ENCODE measurements at places on chromosomes 4 and X.

DNA sequence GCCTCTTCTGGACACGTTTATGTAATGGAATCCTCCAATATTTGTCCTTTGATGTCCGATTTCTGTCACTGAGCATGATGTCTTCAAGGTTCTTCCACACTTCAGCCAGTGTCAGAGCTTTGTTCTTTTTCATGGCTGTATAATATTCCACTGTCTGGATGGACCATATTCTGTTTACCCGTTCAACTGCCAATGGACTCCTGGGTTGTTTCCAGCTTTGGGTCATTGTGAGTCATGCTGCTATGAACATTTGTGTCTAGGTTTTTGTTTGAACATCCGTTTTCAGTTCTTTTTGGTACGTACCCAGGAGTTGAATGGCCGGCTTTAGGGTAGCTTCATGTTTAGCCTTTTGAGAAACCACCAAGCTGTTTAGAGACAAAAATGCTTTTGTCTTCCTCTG, 93.2 kb downstream of the SHOX start:
- DNase-seq: no peak

- no peak for DNase-seq
Observed at GRCh38 chr4:94570558-94570957, 118.8 kb downstream of the PDLIM5 start.

DNA sequence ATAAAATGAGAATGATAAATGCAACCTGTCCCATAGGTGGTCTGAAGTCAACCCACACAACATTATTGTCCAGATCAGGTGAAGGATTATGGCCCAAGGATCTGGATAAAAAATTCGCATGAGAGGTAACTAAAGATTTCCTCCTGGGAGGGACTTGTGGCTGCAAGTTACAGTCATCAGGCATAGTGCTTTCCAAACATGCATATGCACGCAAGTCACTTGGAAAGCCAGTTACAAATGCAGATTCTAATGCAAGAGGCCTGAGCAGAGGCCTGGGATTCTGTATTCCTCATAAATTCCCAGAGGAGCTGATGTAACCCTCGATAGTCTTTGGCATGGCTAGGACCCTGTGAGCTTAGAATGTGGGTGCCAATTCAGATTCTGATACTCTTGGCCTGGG, 21.1 kb downstream of the HS3ST1 start:
- no peak for DNase-seq

- DNase-seq: no peak
Observed at GRCh38 chr4:184265546-184266351, 48.1 kb upstream of the ENPP6 start.

GRCh38 chrX:15714529-15714928, 23.5 kb upstream of the CA5B start:
- DNase-seq: no peak

- no peak for DNase-seq
Observed at GRCh38 chr4:41507291-41507947, 30.5 kb upstream of the LIMCH1 start.

DNA sequence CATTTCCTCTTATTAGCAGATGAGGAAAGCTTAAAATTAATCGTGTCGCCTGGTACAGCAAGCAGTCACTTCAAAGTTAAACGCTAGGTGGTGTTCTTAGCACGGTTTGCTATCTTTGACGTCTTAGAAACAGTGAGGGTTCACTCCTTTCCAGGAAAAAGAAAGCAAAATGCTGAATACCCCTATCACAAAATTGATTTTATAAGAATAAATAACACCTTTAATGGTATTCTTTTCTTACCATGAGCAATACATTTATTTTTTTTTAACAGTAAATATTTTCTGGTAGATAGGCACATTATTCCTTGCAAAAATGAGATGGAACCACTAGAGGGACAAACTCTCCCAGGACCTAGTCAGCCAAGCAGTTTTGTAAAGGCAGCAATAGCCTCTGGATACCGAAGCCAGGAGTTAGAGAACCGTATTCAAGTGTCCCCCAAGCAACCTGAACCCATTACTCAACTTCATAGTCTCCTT, 153.9 kb downstream of the KDR start:
- no peak for DNase-seq

DNA sequence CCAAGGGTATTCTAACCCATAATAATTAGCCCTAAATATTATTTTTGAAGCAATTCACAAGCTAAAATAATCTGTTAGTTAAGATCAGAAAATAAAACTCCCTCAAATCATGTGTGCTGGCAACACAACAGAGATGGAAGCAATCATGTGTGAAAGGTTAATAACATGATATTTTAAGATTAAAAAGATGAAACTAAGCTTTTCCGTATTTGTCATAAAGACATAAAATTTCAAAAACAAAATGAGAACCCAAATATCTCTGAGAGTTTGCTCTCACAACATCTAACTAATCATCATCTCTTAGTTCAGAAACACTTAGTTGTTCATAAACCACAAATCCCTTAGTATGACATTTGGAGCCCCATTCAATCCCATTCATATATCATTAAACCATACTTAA, 749.1 kb downstream of the CCSER1 start:
- DNase-seq: no peak

DNA sequence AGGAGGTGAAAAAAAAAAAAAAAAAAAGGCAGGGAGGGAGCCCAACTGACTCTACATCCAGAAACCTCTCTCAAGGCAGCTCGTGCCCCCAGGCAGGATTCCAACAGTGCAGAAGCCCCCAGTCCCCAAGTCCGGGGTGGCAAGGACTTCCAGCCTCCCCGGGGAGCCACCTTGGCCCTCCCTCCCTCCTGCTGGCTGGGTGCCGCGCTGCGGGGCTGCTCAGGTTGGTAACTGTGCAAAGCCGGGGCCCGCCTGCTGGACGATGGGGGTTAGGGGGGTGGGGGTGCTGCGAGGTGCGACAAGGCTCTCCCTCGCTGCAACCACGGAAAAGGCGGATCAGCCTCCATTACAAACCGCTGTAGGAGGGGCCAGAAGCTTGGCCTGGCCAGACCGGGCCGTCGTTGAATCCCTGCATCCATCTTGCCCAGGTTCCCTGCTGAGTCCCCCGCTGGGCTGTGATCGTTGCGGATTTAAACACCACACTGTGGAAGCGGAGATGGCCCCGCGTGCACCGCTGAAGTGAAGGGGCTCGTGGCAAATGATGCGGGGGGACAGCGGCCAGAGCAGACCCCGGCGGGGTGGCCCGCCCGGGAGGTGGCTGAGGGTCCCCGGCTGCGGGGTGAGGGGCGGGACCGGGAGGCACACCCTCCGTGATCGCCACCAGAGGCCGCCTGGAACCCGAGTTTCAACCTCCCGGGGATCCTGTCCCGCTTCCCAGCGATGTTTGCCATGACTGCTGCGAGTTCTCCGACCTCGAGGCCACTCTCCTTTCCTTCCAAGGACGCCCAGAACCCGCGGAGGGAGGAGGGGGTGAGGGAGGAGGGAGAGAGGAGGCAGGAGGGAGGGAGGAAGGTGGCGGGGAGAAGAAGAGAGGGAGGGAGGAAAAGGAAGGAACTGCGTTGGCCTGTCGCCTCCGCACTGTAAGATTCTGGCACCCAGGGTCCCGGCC, 58.0 kb upstream of the DDX3X start:
- peak; percentile 35 for DNase-seq

DNA sequence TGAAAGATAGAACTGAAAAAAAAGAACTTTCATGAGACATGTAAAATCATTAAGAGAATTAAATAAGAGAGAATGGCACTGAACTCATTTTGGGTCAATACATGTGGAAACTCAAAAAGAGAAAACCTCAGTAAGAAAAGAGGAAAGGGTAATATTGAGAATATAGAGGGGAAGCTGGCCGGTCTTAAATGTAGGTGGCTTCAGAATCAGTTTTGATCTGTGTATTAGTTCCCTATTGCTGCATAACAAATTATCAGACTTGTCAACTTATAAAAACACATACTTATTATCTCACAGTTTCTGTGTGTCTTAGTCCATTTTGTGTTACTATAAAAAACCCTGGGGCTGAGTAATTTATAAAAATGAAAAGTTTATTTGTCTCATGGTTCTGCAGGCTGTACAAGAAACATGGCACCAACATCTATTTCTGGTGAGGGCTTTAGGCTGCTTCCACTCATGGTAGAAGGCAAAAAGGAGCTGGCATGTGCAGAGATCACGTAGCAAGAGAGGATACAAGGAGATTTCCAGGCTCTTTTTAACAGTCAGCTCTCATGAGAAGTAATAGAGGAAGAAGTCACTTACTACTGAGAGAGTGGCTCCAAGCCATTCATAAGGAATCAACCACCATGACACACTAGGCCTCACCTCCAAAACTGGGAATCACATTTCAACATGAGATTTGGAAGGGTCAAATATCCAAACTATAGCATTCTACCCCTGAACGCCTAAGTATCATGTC, 29.6 kb downstream of the SATL1 start:
- DNase-seq: no peak

DNA sequence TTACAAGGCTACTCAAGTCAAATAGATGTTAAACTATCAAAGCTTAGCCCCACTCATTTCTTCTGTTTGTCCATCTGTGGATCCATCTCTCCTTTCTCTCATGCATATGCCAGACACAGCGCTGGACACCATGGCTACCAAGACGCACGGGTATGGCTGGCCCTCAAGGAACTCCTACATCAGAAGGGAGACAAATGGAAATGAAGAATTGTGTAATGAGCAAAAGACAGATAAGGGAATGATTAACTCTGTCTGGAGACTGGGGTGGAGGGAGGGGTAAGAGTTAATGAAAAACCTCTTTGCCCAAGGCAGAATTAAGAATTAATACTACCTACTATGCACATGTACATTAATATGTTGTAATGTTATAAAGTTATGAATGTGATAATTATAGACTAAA, 88.1 kb downstream of the MGST2 start:
- DNase-seq: no peak

- no peak for DNase-seq
Observed at GRCh38 chr4:145503486-145504072, 21.9 kb downstream of the SMAD1 start.

- DNase-seq: no peak
Observed at GRCh38 chr4:139297001-139297410, 4.3 kb upstream of the NAA15 start.

DNA sequence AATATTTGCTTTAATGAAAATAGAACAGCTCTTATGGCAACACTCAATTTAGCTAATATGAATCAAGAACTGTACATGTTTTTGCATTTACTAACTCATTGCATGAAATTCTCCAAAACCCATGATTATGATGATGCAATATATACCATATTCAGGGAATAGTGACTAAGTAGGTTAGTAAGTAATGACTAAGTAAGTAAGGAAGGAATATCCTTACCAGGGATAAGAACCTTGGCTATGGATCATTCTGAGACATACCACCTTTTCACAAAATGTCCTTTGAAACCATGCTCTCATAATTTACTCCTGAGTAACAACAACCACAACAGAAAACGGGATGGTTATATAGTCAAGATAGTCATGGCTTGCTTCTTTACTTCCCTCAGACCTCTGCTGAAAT, 1513.0 kb downstream of the STIM2 start:
- DNase-seq: no peak

DNA sequence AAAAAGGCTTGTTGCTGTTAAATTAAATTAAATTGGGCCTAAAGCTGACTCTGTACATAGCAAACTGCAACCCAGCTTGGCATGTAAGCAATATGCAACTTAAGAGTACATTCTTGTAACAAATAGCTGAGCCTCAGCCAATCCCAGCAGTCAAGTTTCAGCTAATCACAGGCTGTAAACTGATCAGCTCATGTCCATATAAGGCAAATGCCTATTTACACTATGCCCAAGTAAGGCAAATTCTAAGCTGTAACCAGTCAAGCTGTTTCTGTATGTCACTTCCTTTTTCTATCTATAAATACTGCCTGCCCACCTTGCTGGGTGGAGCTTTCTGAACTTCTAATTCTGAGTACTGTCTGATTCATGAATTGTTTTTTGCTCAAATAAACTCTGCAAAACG, 429.1 kb upstream of the FTHL17 start:
- DNase-seq: no peak

- no peak for DNase-seq
Observed at GRCh38 chrX:48076343-48076742, 4.9 kb upstream of the ZNF630 start.

GRCh38 chr4:12118651-12119213, 690.0 kb upstream of the HS3ST1 start:
- DNase-seq: no peak

DNA sequence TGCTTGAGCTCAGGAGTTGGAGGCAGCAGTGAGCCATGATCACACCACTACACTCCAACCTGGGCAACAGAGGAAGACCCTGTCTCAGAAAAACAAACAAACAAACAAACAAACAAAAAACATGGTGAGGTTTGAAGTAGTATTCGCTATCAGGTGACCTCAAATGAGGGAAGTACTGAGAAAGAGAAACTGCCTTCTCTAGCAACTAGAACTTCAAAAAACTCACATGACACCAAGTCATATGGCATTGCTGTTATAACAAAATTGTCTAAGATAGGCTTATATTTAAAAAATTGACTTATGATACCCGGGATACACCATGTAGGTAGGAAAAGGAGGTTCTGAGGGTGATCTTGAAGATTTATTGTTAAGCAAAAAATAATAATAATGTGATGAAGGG, 10.3 kb downstream of the MPP1 start:
- no peak for DNase-seq

DNA sequence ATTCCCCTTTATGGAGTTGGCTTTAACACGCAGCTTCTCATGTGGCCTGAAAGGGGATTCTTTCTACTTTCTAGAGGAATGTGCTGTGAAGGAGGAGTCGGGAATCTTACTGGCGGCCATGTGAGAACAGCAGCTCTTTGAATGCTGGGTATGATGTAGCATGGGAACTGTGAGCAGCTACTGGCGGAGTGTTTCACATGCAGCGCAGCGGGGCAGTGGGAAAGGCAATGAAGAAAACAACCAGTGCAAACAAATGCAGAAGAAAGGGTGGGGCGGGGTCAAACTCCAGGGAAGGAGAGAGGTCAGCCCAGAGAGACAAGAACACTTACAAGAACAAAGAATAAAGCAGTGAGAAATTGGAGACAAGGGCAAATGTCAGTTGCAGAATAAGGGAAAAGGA, 363.8 kb upstream of the FTHL17 start:
- DNase-seq: no peak

DNA sequence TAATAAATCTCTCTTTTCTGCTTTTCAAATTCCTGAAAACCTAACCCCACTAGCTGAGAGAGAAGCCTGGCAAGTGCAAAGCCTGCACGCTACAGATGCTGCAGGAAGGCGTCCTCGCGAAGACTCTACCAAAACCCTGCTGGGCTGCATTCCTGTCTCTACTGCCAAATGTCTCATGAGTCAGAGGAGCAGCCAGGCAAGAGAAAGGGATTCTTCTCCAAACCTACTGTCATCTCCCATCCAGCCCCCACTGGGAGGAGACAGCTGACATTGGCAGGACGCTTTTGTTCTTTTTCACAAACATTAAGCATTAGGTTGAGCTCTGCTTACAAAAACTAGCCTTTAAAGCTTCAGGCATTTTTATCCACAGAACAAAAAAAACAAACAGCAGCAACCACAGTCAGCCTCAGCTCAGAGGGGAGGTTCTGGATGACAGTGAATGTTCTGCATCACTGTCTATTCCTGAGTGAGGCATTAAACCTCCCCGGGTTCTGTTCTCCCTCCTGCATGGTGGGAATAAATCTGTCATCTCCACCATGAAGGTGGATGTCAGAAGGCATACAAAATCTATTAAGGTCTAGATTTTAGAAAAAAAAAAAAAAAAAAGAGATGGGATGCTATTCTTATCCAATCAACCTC, 18.0 kb downstream of the CRMP1 start:
- DNase-seq: no peak
